PC-9 (cell line): ENCODE measurements at places on chromosomes 3 and 15. TPM values are rescaled to one million over a fixed set of nuclear protein-coding genes. Genes with fewer than 3 reads are reported as not detected.

GRCh38 chr15:91855684-91856489 is 2.4 kb downstream of the SLCO3A1 start:
- H3K27me3 ChIP-seq, result no peaks in the 10 kb centered on the region
- peak; percentile 75 for DNase-seq
- peak overlapping the region; percentile 74 for H3K27ac ChIP-seq
- H3K36me3 ChIP-seq, result peaks cover 7% of the 10 kb centered on the region; the same call in 1 of the 2 replicates

The CCR9 gene
- not detected in 2 replicates for total RNA-seq

- H3K27me3 ChIP-seq, result no peaks in the 10 kb centered on the region
- peak overlapping the region; percentile 99 for H3K27ac ChIP-seq
- DNase-seq, result peak; percentile 47
- H3K36me3 ChIP-seq, result peaks cover 23% of the 10 kb centered on the region
Observed at GRCh38 chr3:149366031-149366430, 11.4 kb downstream of the TM4SF1 start.

GRCh38 chr3:124428372-124429128 is 301.7 kb upstream of the UMPS start:
- H3K4me1 ChIP-seq, result no peaks in the 10 kb centered on the region
- H3K36me3 ChIP-seq, result no peaks in the 10 kb centered on the region
- DNase-seq, result peak; percentile 26
- no peak overlapping the region for H3K27ac ChIP-seq

- H3K4me3 ChIP-seq, result no peak overlapping the region
- H3K4me1 ChIP-seq, result peaks cover 60% of the 10 kb centered on the region
Observed at GRCh38 chr3:188266562-188267274, 112.8 kb downstream of the LPP start.

- no peak overlapping the region for H3K4me3 ChIP-seq
- H3K4me1 ChIP-seq, result no peaks in the 10 kb centered on the region
- H3K27ac ChIP-seq, result no peak overlapping the region
- no peaks in the 10 kb centered on the region for H3K36me3 ChIP-seq
- H3K27me3 ChIP-seq, result no peaks in the 10 kb centered on the region
- DNase-seq, result no peak
Observed at GRCh38 chr3:77887611-77888010, 847.7 kb downstream of the ROBO2 start.
